ENCODE measurements at places on chromosomes 4 and X.

- no peak for DNase-seq
Observed at GRCh38 chr4:53537606-53538005, 53.7 kb downstream of the LNX1 start.

DNA sequence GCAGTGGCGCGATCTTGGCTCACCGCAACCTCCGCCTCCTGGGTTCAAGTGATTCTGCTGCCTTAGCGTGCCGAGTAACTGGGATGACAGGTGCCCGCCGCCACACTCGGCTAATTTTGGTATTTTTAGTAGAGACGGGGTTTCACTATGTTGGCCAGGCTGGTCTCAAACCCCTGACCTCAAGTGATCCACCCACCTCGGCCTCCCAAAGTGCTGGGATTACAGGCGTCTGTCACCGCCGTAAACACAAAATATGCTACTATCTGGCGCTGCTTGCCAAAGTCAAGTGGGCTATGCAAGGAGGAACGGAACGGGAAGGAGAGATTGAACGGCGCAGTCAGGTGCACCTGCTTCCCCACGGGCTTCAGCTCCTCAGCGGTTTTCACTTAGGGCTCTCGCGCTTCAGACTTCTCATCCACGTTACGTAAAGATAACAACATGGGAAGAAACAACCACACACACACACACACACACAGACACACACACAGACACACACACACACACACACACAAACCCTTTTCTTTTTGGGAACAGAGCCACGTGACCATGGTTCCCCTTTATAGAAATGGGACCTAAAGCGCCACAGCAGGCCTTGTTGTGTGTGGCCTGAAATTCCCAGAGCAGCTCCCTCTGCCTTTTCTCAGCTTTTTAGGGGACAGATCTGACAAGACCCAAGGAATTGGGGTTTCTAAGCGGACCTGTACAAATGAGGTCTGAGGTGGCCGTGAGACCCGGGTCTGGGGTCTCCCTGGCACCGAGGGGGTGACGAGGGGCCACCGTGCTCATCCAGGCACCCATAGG, 1.5 kb downstream of the P2RY8 start:
- DNase-seq = no peak

- DNase-seq = no peak
Observed at GRCh38 chr4:74583089-74583700, 138.3 kb downstream of the AREG start.

- no peak for DNase-seq
Observed at GRCh38 chrX:132257116-132257515, 37.9 kb upstream of the RAP2C start.

DNA sequence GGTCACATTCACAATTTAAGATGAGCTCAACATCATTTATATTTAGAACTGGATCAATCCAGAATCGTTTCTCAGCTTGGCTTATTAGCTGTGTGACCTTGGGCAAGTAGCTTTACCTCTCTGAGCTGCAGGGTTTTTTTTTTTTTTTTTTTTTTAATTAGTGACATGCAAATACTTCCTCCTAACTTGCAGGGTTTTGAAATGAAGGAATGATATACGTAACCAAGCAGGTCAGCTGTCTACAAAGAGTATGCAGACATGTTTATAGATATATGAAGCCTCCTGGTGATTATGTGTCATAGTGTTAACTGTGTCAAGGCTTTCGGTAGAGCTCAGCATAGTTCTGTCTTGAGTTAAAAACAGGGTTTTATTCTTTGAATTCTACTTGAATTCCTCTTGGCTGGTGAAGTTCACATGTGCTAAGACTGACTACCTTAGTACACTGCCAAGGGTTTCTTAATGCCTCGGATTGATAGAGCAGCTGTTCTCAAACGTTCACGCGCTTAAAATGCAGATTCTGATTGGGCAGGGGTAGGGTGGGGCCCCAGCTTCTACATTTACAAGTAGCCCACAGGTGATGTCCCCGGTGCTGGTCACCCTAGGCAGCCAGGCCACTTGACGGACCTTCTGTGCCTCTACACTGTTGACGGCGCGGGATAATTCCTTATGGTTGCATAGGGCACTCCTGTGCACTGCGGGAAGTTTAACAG, 654 bp upstream of the STS start:
- no peak for DNase-seq

GRCh38 chrX:39907964-39908661, 189.6 kb downstream of the BCOR start:
- no peak for DNase-seq

DNA sequence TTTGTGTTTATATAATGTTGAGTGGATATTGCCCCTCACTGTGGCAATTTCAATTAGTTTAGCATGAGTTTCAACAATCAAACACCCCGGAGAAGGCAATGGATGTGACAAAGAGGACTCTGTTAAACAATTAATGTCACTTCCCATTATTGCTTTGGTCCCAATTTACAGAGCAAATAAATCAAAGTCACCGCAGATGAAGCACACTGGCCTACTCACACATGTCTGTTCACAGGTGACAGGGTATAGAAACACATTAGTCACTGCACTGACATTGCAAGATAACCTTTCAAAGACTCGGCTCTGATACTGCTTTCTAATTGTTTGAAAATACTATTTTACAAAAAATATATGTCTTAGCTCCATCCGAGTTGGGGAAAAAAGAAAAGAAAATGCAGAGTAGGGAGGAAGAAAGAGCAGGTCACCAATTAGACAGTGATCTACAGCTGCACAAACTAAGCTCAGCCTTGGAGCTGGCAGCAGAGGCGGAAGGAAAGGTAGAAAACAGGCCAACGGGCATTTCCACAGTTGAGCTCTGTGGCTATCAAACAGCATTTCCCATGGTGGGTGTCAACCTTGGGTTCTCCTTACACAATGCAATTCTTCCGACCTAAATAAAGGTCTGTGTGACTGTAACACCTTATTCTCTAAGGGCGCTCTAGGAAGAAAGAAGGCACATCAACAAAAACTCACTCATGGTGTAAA, 53.9 kb downstream of the PPARGC1A start:
- no peak for DNase-seq

DNA sequence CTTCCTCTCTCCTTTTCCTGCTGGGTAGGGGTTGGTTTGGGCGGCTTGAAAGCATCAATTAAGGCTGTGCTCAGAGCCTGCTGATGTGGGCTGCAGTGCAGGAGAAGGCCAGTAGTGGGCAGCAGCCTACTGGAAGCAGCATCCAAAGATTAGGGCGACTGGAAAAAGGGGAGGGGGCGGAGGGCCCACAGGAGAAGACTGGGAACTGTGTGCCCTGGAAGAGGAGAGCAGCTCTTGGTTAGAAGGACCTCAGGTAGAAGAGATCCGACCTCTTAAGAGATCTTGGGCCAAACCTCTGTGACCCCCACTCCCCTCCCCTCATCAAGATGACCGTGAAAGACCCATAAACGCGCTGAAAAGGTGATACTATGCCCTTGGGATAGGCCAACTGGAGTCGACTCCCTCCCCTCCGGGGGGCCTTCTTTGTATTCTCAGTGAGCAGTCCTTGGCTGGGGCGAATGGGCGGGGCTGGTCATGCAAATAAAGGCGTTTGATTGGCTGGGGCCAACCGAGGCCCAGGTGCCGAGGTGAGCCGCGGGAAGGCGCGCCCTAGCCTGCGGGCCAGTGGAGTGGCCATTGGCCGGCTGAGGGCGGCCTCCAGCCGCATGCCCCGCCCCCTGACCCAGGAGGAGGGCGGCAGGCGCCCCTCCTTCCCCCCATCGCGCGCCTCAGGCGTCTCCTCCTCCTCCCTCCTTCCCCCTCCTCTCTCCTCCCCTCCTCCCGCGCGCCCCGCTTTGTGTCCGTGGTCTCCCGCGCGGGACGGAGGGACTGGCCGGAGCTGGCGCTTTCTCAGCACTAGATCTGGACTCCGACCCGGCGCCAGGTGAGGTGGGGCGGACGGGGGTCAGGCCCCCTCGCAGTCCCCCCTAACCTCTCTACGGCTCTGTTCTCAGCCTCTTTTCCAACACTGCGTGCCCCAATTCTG, 10.1 kb downstream of the DLG3 start:
- DNase-seq = peak; percentile 83

DNA sequence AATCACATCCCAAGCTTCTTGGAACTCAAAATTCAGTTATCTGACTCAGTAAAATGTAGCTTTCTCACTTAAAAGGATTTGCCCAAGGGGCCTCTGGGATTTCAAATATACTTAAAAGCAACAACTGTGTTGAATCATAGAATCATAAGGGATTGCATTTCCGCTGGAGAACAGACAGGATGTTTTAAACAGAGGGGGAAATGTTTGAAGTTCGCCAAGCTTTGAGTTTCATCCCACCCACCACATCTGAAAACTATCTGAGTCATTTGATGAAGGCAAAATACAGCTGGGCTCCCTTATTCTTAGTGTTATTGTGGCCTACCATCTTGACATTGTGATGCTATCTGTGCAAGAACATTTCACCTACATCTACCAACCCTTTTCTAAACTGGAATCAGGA, 73.5 kb downstream of the PPP1R2C start:
- DNase-seq = no peak

GRCh38 chrX:100447655-100448397, 37.8 kb upstream of the PCDH19 start:
- no peak for DNase-seq

GRCh38 chr4:173333658-173334084, 487 bp downstream of the HMGB2 start:
- peak; percentile 32 for DNase-seq

GRCh38 chr4:947491-947971, 15.3 kb downstream of the TMEM175 start:
- no peak for DNase-seq

DNA sequence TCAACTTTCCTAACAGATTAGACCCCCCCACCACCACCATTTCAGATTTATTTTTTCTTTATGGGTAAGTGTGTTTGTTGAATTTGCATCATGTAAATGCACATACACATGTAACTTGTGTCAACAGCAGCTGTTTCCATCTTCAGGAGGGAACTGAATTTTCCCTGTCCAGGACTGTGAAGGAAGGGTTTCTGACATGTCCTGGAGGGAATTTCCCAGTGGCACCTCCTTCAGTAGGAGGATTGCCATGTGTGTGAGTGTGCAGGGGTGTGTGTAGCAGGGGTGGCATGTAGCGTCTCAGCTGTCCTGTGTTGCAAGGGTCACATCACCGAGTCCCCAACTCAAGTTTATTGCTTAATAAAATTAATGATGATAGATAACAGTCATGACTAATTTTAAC, 19.7 kb downstream of the HERC6 start:
- DNase-seq = no peak

DNA sequence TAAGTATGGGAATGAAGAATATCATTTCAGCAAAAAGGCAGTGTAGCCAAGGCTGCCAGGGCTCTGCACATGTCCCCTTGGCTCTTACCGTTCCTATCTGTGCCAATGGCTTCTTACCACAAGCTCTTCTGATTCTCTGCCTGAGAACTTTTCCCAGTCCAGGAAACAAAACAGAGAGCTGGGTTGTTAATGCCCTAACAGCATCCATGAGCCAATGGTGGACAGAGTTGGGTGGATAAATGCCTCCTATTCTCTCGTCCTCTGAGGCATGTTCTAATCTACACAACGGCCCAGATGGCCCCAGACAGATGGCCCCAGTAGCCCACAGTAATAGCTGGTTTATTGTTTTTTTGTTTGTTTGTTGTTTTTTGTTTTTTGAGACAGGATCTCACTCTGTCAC, 28.0 kb downstream of the SCD5 start:
- no peak for DNase-seq

GRCh38 chr4:11416071-11416766, 12.5 kb downstream of the HS3ST1 start:
- peak; percentile 22 for DNase-seq

GRCh38 chr4:134777606-134778005, 576.0 kb upstream of the PABPC4L start:
- DNase-seq = no peak

DNA sequence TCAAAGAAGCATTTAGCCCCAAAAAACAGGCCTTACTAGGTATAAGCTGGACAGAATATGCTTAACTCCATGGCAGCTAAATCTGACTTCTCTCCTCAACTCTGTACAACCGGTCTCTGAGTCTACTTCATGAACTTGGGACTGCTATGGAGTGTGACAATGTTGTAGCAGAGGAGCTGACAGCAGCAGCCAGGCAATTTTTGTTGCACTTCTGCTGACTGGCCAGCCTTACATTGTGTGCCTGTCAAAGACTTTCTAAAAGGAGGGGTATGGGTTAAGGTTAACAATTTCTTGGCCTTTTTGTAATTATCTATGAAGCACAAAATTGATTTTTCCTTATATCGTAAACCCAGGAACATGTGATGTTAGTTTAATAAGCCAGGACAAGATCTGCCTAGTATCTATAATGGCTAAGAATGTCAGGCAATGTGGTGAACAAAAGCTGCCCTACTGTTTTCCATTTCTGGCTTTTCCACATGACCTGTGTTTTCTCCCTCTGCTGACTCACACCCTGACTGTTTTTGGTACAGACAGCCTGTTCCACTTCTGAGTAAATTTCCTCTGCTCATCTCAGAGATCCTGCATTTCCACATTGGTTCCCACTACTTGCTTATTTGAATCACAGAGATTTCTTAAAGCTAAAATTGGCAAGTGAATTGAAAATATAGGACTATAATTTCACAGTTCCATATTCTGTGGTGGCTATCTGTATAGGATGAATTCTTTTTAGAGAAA, 9.3 kb downstream of the NOX1 start:
- no peak for DNase-seq

DNA sequence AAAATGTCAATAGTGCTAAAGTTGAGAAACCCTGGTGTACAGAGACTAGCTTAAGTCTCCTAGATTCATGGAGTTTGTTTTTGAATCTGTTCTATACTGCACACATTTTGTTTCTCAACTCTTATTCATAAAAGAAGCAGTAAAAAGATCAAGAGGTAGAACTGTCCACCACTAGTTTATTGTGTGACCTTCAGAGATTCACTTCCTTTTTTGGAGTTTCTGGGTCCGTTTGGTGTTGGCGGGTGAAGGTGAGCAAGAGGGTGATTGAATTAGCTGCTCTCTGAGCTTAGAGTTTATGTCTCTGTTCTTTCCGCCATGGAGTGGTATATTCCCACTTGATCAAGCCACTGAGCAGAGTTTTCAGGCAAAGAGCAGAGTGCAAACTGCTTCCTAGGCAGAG, 21.4 kb upstream of the PLAC1 start:
- DNase-seq = no peak

DNA sequence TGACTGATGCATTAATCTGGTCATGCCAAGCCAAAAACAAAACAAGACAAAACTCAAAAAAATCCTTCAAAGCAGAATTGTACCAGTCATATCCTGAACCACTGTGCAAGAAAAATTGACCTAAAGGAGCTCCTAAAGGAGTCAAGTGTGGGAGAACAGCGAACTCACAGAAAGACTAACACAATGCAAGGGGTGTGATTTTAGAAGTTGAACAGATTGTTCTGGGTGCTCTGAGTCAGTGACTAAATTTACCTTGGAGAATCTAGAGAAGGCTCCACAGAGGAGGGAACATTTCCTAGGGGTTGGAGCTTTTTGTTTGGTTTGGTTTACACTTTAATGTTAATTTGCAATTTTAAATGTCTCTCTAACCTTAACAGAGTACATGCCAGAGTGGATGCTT, 48.9 kb upstream of the PHF8 start:
- DNase-seq = no peak

- no peak for DNase-seq
Observed at GRCh38 chr4:155722816-155723499, 35.9 kb upstream of the GUCY1B1 start.

Data from NCI-H2029 (cell line).